ENCODE measurements at places on chromosomes 1 and 21.

GRCh38 chr1:160814856-160815255, 18.9 kb downstream of the LY9 start:
- DNase-seq: no peak

DNA sequence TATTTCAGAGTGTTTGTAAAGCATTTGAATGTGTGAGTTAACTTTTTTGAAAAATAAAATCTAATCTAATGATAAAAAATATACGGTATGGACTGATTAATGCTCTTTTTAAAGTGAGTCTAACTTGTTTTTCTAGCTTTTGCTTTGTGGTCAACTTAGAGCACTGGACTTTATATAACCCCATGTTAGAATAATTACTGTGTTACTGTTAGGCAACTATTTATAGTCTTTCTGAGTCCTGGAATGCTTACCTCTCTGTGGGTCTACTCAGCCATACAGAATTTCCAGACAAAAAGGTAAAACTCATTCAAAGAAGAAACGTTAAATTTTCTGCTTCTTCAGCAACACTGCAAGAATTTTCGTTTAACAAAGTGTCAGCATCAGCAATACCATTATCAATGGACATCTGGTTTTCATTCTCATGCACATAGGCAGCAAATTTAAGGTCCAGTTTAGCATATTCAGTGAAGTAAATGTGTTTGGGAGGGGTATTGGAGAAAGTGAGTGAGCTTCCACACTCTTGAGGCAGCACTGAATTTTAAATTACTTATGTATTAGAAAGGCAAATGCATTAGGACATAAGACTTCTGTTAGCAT, 664.7 kb upstream of the NEGR1 start:
- no peak for DNase-seq

- DNase-seq: no peak
These were observed 120.0 kb downstream of the PGBD5 start for GRCh38 chr1:230306169-230306568.

DNA sequence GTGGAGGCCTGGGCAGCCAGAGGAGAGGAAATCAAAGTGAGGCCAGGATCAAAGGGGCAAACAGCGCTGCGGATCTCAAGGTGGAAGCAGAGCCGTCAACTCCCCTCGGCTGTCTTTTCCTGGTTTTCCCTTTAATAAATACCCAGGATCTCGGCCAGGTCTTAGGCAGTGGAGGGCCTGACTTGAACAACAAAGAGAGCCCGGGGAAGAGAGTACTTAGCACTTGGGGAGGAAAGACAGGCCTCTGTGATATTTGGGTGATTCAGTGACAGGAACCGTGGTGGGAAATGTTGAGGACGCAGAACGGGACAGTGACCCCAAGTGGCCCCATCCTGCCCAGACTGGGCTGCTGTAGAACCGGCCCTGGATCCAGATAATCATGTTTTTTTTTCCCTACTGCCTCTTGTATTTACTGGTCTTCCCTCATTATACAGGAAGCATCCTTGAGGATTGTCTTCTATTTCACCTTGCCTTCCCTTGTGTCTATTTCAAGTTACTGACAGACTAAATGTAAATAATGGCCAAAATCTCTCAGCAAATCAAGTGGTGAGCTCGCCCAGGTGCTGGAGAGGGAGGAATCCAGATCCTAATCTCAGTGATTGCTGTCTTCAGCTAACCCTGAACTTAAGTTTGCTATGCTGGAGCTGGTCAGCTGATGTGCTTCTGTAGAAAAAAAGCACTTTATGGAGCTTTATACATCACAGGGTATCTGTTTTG, 2.8 kb upstream of the MIXL1 start:
- DNase-seq: no peak

GRCh38 chr1:30908316-30908695, 252 bp downstream of the SDC3 start:
- DNase-seq: no peak

- DNase-seq: no peak
These were observed 58.2 kb downstream of the WLS start for GRCh38 chr1:68173936-68174737.

DNA sequence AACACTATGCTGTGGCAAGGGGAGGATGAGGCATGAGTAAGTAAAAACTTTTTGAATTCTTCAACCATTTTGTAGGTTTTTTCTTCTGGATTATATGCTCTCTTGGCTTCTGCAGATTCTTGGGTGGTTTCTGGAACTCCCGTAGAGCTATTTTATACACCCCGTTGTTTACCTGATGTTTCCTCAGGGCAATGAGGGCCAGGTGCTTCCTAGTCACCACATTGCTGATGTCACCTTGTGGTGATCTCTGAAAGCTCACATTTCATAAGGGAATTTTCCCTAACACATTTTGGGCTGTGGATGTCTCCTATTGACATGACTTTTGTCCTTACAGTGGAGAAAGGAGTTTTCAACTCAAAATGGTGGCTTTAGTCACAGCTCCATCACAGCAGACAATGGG, 356.6 kb downstream of the PLA2G4A start:
- no peak for DNase-seq

DNA sequence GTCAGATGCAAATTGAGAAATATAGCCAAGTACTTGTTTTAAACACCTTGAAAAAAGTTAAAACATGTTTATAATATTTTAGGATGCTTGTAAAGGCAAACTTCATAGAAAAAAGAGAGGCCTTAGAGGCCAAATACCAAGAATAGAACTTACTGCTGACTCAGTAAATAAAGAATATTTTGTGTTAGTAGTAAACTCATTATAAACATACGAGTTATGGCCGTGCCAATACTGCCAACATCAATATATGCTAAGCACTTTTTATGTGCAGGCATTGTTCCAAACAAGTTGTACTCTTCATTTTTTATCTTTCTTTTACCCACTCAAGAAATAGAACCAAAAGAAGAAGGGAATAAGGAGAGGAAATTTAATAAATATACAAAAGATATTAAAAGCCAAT, 705.9 kb upstream of the NCAM2 start:
- DNase-seq: no peak

DNA sequence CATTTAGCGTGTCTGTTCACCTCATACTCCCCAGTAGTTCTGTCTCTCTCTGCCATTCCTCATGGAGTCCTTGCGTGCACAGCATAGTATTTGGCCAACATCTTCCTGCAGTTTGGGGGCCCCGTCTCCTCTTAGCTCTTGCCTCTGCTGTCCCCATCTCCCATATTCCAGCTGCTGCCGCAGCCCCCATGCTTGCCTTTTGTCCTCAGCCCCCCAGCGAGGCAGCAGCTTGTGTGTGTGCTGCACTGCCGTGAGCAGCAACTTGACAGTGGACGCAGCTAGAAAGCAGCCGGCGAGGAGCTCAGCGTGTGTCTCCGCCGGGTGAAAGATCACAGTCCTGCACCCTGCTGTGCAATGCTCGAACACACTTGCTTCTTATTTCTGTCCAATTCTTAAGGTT, 164.2 kb upstream of the COL6A1 start:
- no peak for DNase-seq

DNA sequence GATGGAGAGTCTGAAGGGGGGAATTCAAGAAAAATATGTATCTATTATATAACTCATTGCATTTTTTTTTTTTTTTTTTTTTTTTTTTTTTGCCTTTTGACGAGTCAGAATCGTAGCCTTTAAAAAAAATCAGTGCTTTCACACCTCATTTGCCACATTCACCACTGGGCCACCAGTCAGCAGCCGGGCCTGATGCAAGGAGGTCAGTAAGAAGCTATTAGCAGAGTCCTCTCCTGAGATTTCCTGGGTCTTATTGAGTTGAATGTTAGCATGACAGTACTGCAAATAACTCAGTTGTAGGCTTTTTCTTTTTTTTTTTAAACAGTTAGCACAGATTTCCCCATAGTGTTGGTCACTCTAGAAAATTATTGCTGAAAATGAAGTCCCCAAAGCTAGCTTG, 139.8 kb downstream of the SPATA17 start:
- no peak for DNase-seq

GRCh38 chr1:95071539-95071938, 1.2 kb downstream of the ALG14 start:
- DNase-seq: no peak

- no peak for DNase-seq
These were observed 66.1 kb downstream of the FASLG start for GRCh38 chr1:172724765-172725613.

- no peak for DNase-seq
These were observed 762.5 kb upstream of the TPTE start for GRCh38 chr21:9758888-9759287.

- no peak for DNase-seq
These were observed at the start of gene DNMT3L for GRCh38 chr21:44261675-44262295. Gene DNMT3L (minus strand): TSS chr21:44261897. CDS start chr21:44261259, 638 bp downstream.

GRCh38 chr1:103283371-103283770, 175.0 kb upstream of the COL11A1 start:
- no peak for DNase-seq

DNA sequence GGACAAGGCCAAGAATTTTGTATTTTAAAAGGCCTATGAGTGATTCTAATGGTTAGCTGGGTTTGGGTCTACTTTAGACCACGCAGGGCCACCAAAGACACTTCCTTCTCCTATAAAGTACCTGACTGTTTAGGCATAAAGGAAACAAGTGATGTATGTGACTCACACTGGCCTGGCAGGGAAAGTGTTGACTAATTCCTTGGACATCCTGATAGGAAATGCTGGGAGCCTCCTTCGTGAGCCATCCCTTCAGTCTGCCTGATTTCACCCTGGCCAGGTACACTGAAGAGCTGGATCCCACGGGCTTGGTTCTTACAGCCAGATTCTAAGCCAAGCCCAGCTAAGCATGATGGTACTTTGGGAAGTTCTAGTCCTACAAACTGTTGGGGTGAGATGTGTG, 100.5 kb upstream of the HMGB4 start:
- DNase-seq: no peak

- DNase-seq: no peak
These were observed 6.3 kb upstream of the GOLT1A start for GRCh38 chr1:204219971-204220616.

- no peak for DNase-seq
These were observed 171.3 kb upstream of the BEND5 start for GRCh38 chr1:48947761-48948537.

DNA sequence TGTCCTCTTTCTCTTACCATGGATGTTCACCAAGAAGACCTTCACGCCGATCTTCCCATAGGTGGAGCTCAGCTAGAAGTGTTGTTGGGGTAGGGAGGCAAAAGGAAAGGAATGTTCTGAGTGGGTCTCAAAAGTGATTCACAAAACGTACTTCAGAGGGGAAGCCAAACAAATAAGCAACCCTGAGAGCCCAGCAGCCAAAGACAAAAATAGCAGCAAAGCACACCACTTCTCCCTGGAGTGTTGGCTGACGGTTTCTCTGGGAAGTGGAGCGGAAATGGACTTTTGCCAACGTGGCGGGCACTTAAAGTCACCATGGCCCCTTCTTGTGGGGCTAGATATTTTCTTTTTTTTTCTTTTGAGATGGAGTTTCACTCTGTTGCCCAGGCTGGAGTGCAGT, 23.1 kb downstream of the SLC26A9 start:
- no peak for DNase-seq

DNA sequence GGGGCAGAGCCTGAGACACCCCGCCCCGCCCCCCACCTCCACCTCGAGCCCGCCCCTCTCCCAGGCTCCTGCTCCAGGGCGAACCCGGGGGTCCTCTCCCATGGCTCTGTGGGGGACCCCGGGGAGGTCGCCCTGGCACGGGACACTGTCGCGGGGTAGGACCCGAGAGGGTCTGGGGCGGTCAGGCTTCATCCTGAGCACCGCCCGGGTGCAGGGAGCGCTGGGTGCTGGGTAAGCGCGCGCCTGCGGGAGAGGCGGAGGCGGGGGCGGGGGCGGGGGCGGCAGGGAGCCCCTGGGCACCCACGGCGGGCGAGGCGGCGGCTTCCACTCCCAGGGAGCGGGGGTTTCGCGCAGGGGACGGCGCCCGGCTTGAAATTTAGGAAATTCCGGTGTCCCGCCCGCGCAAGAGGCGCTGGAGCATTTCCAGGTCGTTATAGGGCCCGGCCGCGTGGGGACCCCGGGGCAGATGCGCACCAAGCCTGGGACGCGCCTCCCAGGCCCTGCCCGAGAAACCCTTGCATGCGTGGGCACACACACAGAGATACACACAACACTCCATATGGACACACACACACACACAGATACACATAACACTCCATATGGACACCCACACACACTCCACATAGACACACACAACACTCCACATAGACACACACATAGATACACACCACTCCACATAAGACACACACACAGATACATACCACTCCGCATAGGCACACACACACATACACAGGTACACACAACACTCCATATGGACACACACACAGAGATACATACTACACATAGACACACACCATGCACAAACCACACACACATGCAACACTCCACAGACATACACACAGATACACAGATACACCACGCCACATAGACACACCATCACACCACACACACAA, 48.7 kb upstream of the SLC19A1 start:
- no peak for DNase-seq

GRCh38 chr1:203088441-203088840, 2.6 kb upstream of the MYOG start:
- DNase-seq: no peak

- DNase-seq: no peak
These were observed 125.1 kb downstream of the CYYR1 start for GRCh38 chr21:26447932-26448475.

GRCh38 chr1:192950926-192951325, 108.2 kb downstream of the UCHL5 start:
- no peak for DNase-seq

DNA sequence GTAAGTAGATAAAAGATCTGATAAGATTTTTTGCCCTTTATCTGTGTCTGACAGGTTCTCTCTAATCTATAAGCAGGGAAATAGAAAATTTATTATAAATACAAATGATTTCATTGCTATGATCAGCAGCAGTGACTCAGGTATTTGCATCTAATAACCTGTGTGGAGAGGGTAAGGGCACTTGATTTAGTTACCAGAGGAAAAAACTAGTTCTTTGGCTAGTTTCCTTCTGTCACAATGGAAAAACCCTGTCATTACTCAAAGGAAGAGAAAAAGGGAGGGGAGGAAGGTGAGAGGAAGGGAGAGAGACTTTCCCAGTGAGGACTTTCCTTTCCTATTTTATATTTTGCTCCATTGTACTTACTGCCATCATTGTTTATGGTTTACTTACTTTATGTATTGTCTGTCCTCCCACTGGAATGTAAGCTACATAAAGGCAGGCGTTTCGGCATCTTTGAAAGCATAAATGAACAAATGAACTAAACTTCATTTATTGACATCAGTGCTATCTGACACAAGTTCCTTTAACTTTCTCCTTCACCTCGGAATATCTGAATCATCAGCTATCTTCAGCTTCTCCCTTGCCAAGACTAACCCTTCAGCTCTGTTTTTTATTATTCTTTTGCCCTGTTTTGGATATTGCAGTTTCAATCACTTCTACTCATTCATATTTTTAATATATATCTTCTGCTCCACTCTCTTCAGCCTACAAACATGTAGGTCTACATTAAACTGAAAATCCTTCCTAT, 34.9 kb downstream of the WDR3 start:
- no peak for DNase-seq

GRCh38 chr1:92291372-92291999, 7.3 kb downstream of the GLMN start:
- DNase-seq: no peak

- peak; percentile 51 for DNase-seq
These were observed 3.0 kb upstream of the ID3 start for GRCh38 chr1:23562137-23562876.
